Left ventricle myocardium superior (tissue), 1 donor: ENCODE measurements at places on chromosomes 4 and X.

DNA sequence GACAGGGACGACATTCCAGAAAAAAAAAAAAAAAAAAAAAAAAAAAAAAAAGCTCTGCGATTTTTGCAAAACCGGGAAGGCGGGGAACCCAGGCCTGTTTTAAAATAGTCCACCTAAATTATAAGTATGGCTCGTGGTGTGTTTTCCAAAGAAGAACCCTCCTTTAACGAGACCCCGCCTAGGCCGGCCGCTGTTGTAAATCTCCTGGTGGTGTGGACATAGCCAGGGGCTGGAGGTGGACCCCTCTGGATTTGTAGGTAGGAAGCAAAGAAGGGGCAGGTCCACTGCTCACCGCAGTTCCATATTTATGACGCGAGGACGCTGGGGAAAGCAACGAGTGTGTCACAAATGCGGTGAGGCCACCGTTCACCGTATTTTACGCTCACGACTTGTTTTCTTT, 94.0 kb upstream of the SHOX start:
- DNase-seq = no peak

DNA sequence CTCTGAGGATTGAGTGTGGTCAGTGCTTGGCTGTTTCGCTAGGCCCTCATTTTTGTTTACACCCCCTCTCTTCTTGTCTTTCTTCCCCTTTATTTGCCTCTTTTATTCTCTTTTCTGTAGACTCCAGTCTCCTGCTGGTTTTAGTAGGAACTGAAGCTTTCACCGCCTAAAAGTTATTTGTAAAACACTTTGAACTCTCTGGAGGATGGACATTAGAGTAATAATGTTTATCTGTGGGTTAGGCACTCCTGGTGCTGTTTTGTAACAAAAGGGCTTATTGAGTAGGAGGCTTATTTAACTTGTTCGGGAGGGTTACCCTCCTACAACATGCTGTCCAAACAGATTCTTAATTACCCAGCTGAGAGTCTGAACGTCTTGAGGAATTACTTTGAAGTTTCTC, 1.6 kb upstream of the ARHGAP10 start:
- DNase-seq = no peak

DNA sequence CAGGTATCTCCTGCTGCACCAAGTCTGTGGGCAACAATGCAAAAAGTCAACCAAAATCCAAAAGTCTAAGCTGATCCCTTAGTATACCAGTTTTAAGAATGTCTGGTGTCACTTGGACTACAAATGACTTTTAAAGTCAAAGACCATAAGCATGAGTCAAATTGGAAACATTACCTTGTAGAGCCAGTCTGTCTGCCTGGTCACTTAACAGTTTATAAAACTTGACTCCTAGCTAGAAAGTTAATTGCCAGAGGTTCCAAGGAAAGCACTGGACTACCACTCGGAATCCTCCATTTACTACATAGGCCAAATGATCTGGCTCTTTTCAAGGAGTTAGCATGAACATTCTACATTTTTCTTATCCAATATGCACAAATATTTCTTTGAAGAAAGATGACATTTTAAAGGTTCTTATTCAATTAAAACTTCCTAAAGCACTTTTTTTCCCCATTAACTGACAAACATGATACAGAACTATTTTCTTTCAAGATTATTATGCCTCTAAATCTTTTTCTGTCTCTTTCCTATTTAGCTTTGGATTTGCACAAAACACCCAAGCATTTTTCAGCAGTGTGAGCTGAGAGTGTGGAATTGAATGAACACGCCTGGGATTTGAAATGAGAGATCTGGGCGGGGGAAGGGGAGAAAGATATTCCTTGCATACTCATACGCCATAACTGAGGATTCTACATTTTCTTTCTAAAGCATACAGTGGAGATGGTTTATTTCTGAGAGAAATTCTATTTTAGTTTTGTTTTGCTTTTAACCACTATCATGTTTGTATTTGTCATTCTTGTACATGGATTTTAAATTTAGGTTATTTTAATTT, 188.4 kb downstream of the SHROOM3 start:
- no peak for DNase-seq

DNA sequence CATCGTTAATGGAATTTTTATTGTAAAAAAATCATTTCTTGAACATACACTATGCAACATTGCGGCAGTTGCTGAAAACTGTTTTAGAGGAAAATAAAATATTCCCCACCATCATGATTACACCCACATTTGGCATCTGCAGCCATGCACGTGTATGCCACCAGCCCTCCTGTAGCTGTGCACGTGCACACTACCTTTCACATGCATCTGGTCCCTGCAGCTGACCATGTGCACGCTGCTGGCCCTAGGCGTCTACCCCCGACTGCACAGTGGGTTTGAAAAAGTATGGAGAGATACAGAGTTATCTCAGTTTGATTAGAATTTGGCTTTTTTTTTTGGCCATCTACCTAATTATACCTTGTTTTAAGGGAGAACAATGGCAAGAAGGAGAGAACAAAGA, 569.8 kb upstream of the IGFBP7 start:
- no peak for DNase-seq

GRCh38 chr4:67909905-67910584, 26.2 kb upstream of the TMPRSS11D start:
- DNase-seq = no peak

DNA sequence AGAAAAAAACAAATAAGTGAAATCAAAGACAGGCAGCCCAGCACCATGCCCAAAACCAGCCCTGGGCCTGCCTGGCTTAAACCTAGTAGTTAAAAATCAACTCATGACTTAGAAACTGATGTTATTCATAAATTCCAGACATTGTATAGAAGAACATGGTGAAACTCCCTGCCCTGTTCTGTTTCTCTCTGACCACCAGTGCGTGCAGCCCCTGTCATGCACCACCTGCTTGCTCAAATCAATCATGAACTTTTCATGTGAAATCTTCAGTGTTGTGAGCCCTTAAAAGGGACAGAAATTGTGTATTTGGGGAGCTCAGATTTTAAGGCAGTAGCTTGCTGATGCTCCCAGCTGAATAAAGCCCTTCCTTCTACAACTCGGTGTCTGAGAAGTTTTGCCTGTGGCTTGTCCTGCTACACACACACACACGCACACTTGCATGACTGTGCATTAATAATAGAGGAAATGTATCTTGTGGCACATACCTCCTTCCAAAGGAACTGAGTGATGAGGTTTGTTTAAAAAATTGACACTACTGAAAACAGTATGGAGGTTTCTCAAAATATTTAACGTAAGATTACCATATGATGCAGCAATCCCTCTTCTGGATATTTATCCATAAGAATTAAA, 39.2 kb upstream of the UGT2B7 start:
- no peak for DNase-seq

GRCh38 chr4:118948545-118949144, 60.0 kb downstream of the SYNPO2 start:
- no peak for DNase-seq
